ENCODE measurements at places on chromosomes 7 and 10.

GRCh38 chr7:1703871-1704810 lies 34.1 kb downstream of the ELFN1 start:
- no peak for DNase-seq

- DNase-seq: no peak
Measured at GRCh38 chr7:101216860-101217387, 457 bp downstream of the PLOD3 start.

- DNase-seq: no peak
Measured at GRCh38 chr10:94493463-94493862, 52.1 kb upstream of the HELLS start.

DNA sequence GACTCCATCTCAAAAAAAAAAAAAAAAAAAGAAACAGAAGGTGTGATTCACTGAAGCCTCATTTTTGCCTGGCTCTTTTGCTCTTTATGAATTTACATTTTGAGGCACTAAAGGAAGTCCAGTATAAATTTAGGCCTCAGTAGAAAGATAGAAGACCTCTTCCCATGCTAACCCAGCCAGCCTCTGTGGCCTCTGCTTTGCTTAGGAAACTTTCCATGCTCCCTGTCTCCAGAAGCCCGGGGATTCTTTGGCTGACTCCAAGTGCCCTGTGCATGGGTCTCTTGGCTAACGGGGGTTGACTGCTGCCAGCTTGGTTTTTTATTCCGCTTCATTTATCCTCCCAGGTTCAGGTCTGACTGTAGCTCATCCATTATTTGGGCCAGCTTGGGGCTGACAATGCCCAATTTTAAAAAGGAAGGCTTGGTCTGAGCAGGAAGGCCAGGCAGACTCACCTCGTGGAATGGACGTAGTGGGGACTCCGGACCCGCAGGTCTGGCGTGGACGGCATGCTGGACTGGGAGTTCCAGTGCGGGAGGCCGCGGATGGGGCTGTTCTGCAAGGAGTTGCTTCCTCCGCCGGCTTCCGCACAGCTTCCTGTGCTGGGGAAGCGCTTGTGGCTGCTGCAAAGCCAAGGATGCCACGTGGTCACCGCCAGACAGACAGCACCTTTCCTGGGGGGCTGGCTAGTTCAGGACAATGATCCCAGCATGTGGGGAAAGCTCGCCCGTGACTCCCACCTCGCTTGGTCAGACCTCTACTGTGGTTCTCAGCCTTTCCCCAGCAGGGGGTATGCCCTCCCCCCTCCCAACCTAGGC lies 72.3 kb downstream of the PRPF18 start:
- peak; percentile 14 for DNase-seq

DNA sequence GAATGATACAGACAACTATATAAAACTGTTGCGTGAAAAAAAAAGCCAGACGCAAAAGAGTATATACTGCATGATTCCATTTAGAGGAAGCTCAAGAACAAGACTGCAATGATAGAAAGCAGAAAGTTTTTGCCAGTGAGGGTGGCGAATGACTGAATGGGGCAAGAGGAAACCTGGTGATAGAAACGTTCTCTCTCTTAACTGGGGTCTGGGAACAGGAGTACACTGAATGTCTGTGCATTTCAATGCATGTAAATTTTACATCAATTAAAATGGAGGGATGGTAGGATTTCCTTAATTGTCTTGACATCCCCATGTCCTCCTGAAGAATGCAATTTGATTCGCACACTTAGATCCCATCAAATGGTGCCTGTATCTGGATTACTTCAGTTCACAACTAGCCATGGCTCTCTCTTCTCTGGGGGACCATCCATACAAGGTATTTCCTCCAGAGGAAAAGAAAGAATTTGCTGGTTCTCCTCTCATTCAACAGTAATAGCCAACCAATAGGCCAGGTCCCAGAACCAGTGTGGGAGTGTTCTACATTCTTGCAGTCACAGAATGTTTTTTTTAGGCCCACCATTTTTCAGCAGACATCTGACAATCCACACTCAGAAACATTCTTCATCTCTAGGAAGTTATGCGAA lies 221.0 kb upstream of the KLF14 start:
- no peak for DNase-seq

DNA sequence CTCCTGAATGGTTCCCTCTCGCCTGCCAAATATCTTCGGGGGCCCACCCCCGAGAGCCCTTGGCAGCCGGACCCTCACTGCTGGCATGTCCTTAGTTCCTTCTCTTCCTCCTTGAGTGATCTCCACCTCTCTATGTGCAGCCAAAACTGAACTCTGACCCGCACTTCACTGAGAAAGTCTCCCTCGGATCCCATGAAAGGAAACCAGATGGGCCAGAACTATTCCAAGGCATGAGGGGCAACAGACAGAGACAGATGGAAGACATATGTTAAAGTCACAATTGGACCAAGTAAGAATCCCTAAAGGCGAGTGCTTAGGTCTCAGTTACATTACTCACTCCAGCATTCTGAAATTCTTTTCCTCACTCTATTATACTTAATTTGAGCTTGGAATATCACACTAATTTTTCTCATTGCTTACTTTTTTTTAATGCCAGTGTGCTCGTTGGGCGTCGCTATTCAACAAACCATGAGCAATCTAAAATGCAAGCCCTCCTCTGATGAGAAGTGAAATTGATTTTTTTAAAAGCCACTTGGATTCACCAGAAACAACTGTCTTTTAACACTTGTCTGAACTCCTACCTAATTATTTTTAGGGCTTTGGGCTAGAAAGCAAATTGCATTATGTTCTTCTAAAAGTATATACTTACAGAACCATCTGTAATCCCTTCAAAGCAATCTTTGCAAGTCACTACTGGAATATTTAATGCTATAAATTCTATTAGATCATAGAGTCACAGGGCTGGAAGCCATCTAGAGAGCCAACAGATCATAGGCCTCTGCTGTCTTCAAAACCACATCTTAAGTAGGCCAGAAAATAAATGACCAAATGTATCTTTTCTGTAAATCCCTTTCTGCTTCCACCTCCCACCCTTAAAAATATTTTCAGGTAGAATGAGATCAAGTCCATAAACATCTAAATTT lies 43.3 kb upstream of the EZH2 start:
- no peak for DNase-seq

GRCh38 chr7:114356133-114356532 lies 58.5 kb upstream of the FOXP2 start:
- no peak for DNase-seq

GRCh38 chr10:6719561-6719960 lies 139.5 kb upstream of the PRKCQ start:
- no peak for DNase-seq

All from stimulated activated CD4-positive, alpha-beta T cell treated with anti-CD3 and anti-CD28 coated beads, Interleukin-2, amount 100 ng/mL, for 24 hours (primary cell).